Activated CD8-positive, alpha-beta memory T cell treated with anti-CD3 and anti-CD28 coated beads for 4 hours (primary cell): ENCODE measurements at places on chromosomes 7 and 10.

DNA sequence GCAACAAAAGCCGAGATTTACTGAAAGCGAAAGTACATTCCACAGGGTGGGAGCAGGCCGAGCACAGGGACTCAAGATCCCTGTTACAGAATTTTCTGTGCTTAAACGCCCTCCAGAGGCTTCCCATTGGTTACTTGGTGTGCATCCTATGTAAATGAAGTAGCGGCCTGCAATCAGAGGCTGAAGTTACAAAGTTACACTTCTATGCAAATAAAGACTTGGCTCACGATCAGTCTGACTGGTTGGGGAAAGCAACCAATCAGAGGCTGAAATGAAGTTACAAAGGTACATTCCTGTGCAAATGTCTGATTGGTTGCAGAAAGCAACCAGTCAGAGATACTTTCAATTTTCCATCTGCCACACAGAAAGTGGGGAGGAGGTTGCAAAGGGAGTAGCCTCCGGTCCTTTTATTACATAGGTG, 4.1 kb downstream of the ACBD7 start:
- DNase-seq, result no peak

GRCh38 chr10:63763744-63764143, 242.5 kb downstream of the REEP3 start:
- DNase-seq, result no peak

DNA sequence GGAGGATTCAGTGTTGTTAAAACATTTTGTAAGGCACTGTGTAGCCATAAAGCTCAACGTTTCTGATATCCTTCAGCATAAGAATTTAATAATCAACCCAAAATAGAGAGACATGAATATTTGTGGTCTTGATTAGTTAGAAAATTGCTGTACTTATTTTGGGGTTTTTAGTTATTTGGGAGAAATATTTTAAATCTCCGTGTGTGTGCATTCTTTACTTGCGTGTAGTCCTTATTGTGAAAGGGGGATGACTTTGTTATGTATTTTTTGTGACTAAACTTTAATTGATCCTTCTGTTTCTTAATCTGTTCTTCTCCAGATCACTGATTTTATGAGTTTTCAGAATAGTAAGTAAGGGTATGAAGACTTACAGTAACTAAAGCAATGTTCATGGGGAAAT, 81.2 kb downstream of the ZNRF2 start:
- DNase-seq, result no peak

GRCh38 chr7:19305698-19306097, 160.5 kb upstream of the FERD3L start:
- DNase-seq, result no peak

- no peak for DNase-seq
These were observed 489.8 kb upstream of the ZMIZ1 start for GRCh38 chr10:78578929-78579328.

- DNase-seq, result no peak
These were observed 441.1 kb upstream of the SEMA3D start for GRCh38 chr7:85627791-85628586.

DNA sequence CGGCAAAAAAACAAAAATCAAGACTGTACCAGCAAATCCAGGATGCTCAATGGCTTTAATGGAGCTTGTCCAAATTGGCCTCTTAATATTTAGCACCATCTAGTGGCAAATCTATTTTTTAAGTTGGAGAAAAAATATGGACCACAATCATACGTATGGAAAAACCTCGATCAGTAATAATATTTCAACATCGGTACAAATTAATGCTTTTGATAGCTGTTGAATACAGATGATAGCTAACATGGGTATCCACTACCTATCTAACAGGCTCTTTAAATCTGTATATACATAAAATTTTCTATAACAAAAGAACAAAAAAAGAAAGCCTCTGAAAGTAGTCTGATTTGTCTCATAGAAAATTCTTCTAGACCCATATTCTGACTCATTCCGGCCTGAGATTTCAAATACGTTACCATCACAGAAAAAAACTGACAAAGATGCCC, 29.2 kb downstream of the COA1 start:
- DNase-seq, result no peak

GRCh38 chr10:102581981-102582580, 62.2 kb upstream of the TRIM8 start:
- no peak for DNase-seq

- no peak for DNase-seq
These were observed 183.8 kb upstream of the MKLN1 start for GRCh38 chr7:131143869-131144268.

DNA sequence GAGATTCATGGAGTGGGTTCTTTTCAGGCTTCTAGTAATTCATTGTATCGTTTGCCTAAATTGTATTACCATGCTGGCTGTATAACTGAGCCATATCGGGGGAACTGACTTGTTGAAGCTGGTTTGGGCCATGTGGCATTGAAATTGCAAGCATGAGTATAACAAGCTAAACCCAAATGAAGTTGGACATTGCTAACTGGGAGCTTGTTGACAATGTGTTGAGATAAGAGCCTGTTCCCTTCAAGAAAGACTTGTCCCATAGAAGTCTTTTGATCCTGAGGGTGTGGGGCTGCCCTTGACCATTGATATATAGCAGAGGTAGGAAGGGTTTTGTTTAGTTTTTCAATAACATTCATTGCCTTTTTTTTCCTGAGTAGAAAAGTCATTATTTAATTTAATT, 156.0 kb downstream of the VTI1A start:
- DNase-seq, result no peak

- DNase-seq, result no peak
These were observed 327.1 kb downstream of the GLRX3 start for GRCh38 chr10:130463104-130463875.

DNA sequence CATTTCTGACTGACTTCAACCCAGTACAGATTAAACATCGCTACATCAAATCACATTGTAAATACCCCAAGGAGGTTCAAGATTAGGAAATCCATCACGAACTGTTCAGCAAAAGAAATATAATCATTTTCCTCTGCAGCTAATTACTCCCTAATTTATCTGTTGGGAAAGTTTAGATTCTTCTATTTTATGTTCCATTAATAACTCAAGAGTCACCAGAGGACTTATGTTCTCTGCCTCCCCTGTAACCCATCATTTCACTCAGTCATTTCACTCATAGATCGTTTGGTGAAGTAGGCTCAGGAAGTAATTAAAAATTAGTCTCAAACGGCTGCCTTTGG, 45.2 kb downstream of the FAM171A1 start:
- no peak for DNase-seq

DNA sequence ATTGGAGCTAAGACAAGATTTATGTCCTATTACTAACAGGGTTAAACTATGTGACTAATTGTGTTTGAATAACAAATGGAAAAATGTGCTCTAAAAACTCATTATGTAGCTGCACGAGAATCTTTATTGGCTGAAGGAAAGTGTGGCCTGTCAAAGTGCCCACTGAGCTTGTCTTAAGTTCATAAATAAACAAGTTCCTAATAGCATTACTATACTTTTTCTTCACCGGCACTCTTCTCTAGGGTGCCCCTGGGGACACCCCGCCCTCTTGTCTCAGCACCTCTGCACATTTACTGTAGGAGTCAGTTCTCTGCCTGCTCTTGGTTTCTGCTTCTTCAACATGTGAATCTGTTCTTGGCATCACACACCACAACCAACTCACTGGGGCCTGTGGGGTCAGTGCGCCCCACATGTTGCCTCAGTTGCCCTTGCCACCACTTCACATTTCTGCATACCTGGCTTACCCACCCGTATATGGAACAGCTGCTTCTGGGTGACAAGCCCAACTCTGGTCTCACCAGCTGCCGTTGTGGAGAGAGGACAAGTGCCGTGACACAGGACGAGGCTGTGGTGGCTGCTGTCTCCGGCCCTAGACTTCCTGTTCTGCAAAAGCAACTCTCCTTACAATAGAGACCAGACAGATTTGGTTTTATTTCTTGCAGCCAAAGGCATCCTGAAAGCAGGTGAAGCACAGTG, 96.3 kb upstream of the DDC start:
- DNase-seq, result no peak

- DNase-seq, result no peak
These were observed 1165.7 kb upstream of the AUTS2 start for GRCh38 chr7:68432585-68432984.

GRCh38 chr10:95431900-95432342, 129.2 kb downstream of the SORBS1 start:
- no peak for DNase-seq

- no peak for DNase-seq
These were observed 5.9 kb upstream of the NUP42 start for GRCh38 chr7:23175938-23176337.

- DNase-seq, result no peak
These were observed 32.9 kb downstream of the VOPP1 start for GRCh38 chr7:55539380-55539779.

DNA sequence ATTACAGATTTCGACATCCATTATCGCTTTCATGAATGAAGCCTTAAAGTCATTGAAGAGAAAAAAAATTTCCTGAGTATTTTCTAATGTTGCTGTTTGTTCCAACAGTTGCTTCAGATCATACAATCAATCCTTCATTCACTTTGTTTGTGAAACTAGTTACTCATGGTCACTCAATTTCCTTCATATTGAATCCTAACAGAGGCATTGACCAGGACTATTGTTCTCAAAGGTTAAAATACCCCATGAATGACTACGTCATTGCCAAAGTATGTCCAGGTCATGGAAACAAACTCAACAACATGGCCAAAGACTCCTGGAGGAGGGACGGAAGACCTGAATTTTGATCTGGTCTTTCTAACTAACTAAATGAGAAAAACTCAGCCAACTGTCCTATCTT, 54.0 kb upstream of the ABCB5 start:
- no peak for DNase-seq

GRCh38 chr10:7829289-7829834, 11.1 kb downstream of the TAF3 start:
- DNase-seq, result no peak

DNA sequence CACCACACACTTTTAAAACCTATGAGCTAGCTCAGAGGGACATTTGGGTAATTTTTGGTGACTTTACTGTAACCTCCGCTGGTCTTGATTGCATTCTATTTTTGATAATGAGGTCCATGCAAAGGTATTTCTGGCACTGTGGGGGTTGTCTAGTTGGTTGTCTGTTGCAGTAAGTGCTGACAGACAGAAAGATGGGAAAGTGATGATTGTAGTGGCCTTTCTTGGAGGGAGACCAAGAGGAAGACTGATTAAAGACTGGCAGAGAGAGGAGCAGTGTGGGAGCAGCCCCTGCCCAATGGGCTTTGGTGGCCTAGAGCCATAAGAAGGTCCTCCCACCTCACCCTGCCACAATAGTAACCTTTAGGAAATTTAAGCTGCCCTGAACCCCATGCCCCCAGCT, 173.4 kb upstream of the CTBP2 start:
- DNase-seq, result no peak

GRCh38 chr7:39700165-39700564, 76.8 kb downstream of the RALA start:
- DNase-seq, result no peak

DNA sequence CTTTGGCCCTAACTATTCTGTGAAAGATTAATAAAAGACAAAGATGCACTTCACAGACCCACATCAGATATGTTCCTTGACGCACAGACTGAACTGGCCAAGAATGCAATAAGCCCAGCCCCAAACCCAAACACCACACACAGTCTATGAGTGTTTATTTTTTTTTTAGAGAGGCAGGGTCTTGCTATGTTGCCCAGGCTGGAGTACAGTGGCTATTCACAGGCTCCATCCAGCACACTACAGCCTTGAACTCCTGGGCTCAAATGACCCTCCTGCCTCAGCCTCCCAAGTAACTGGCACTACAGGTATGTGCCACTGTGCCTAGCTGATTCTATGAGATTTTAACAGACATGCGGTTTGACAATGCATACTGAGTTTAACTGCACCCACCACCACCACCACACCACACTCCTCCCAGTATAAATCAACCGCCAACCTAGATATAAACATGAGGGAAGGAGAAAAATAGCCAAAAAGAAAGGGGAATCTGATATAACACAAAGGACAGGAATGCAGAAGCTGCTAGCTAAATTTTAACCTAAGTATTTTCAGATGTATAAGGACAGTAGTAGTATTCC, 35.1 kb upstream of the SLC26A3 start:
- DNase-seq, result no peak

DNA sequence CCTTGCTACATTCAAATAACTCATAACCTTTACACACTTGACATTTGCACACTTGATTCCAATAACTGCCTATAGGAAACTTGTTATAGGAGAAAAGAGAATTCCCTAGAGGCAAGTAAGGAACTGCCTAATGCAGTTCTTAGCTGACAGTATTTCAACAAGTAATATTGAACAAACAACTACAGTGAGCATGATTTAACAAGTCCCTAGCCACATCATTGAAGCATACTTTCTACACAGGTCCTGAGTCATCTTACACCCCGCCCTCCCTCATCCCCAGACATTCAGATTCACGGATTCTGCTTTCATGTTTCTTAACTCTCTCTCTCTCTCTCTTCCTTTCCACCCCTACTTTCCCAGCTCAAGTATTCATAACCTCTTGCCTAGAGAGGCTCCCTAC, 153.5 kb downstream of the LSM5 start:
- DNase-seq, result no peak

- no peak for DNase-seq
These were observed 75.4 kb downstream of the NUDCD3 start for GRCh38 chr7:44415047-44415446.

DNA sequence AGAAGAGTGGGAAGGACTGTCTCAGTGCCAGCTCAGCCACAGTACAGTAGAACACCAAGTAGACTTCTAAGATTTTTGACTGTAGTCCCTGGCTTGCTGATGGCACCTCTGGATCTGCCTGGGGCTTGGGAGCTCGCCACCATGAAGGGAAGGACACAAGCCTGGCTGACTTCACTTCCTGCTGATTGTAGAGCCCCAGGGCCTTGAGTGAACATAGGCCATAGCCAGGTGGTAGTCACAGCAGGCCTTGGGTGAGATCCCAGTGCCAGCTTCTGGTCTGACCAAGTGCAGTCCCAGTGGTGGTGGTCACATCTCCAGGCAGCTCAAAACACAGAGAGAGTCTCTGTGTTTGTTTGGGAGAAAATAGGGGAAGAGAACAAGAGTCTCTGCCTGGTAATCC, 57.6 kb upstream of the HBP1 start:
- no peak for DNase-seq

DNA sequence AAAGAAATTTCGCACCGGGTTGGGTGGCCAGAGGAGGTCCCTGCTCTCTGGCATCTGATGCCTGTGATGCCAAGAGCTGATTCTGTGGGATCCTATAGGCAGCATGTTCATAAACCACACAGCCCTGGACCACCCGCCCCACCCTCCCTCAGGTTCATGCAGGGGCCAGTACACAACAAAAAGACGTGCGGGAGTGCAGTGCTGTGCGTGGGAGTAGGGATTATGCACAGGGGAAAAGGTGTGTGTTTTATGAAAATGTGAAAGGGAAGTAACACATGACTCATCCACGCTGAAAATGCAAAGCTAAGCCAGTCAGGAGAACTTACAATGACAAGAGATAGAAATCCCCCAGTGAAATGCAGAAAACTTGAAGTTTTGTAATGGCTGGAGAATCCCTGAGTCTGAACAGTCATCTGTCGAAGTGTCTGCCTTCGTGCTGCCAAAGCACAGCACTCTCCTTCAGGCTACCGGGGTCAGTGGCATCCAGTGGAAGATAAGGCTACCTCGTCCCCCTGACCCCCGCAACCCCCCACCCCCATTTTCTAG, 1.1 kb downstream of the KIAA1217 start:
- DNase-seq, result no peak

- DNase-seq, result no peak
These were observed 12.8 kb downstream of the HKDC1 start for GRCh38 chr10:69232736-69233480.

GRCh38 chr10:98528166-98528804, 81.5 kb upstream of the HPS1 start:
- DNase-seq, result no peak

GRCh38 chr10:14358886-14359573, 28.3 kb upstream of the FRMD4A start:
- DNase-seq, result no peak
